ENCODE measurements at places on chromosomes 7 and 10.

DNA sequence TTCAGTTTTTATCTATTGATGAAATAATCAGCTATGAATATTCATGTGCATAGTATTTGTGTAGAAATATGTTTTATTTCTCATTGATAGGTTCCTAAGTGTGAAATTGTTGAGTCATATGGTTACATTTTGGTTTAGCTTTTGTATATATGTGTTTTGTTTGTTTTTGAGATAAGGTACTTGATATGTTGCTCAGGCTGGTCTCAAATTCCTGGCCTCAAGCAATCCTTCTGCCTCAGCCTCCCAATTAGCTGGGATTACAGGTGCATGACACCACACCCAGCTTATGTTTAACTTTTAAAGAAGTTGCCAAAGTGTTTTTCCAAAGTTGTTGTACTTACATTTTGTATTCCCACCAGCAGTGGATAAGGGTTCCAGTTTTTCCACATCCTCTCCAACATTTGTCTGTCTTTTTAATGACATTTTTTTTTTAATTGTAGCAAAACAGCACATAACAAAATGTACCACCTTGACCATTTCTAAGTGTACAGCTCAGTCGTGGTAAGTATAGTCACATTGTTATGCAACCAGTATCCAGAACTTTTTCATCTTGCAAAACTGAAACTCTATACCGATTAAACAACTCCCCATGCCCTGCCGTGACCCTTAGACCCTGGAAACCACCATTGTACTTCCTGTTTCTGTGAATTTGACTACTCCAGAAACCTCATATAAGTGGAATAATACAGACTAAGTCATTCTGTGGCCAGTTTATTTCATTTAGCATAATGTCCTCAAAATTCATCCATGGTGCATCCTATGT, 12.6 kb upstream of the UBE2D1 start:
- peak; percentile 15 for DNase-seq

DNA sequence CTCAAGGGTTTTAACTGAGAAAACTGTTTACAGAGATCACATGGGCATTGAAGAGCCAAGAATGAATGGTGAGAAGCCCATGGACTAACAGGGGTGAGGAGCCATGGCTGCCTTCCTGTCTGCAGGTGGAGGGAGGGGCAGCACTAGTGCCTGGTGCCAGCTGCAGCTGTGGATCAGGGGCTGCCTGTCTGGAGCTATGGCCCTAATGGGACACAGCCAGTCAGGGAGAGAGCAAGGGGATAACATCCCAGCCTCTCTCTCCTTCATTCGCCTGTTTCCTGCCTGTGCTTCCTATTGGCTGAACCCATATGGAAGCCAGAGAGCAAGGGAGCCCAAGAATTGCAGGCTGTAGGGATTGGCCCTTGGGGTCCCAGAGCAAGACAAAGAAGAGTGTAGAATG, 125.8 kb upstream of the GAD2 start:
- no peak for DNase-seq

DNA sequence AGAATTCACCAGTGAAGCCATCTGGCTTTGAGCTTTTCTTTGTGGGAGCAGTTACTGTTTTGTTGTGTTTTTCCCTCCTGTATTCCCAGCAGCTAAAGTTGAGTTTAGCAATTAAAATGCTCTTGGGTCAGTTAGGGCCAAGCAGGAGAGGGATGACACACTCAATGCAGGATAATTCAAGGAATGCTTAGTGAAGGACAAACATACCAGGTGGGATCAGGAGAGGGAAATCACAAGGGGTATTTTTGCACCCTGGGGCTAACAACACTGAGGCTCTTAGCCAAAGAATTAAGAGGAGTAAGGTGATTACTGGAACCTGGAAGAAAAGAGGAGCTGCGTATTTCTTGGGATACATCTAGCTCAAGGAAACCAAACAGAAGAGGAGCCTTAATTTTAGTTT, 82.4 kb upstream of the KCND2 start:
- no peak for DNase-seq

- DNase-seq = no peak
Observed at GRCh38 chr7:24866004-24866615, 108.8 kb upstream of the GSDME start.

- no peak for DNase-seq
Observed at GRCh38 chr10:76051007-76051936, 619.8 kb downstream of the LRMDA start.

All from CD4-positive, alpha-beta T cell treated with Interleukin-4 for 4 hours (primary cell).